Activated CD4-positive, alpha-beta memory T cell treated with anti-CD3 and anti-CD28 coated beads, Interleukin-2, amount 10 ng/mL, durations not matched to agents 7 days and 5 days (primary cell): ENCODE measurements at places on chromosomes 2 and 18. TPM values are rescaled to one million over a fixed set of nuclear protein-coding genes. Genes with fewer than 3 reads are reported as not detected.

The ASXL2 gene
- total RNA-seq: 43.7 TPM

- DNase-seq: no peak
- no peak overlapping the region for H3K27ac ChIP-seq
- no peaks in the 10 kb centered on the region for H3K36me3 ChIP-seq
- H3K4me3 ChIP-seq: no peak overlapping the region
Measured at GRCh38 chr18:62870643-62871042, 155.3 kb downstream of the PHLPP1 start.

The ITPRIPL1 gene
- 43.7 TPM for total RNA-seq

DNA sequence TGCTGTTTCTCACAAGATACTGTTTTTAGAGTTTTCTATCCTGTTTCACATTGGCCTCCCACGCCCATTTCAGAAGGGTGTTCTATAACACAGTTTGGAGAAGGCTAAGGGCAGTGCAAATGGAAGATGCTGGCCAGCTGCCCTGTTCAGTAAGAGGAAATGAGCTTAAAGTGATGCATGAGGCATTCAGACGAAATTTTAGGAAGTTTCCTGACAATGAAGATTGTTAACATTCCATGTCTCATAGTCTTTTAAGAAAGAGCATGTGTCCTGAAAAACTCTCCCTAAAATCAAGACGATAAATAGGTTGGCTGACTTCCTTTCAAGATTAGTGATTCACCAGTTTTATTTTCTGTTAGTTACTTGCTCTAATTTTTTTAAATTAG is 484.2 kb upstream of the NRP2 start:
- H3K4me3 ChIP-seq: no peak overlapping the region
- no peaks in the 10 kb centered on the region for H3K27me3 ChIP-seq
- no peak for DNase-seq

- peaks cover 78% of the 10 kb centered on the region for H3K4me1 ChIP-seq
- peak overlapping the region; percentile 14 for H3K4me3 ChIP-seq
- peaks cover 30% of the 10 kb centered on the region for H3K36me3 ChIP-seq
- no peaks in the 10 kb centered on the region for H3K27me3 ChIP-seq
- peak overlapping the region; percentile 90 for H3K27ac ChIP-seq
Measured at GRCh38 chr2:27959496-27959895, 69.0 kb downstream of the BABAM2 start.

GRCh38 chr2:137228566-137228965 is 463.2 kb downstream of the THSD7B start:
- no peak overlapping the region for H3K27ac ChIP-seq
- H3K36me3 ChIP-seq: no peaks in the 10 kb centered on the region
- H3K4me3 ChIP-seq: no peak overlapping the region

- no peaks in the 10 kb centered on the region for H3K36me3 ChIP-seq
- H3K27me3 ChIP-seq: no peaks in the 10 kb centered on the region
- no peak overlapping the region for H3K4me3 ChIP-seq
Measured at GRCh38 chr2:238139196-238140039, 950 bp downstream of the KLHL30 start.

The CFAP65 gene
- total RNA-seq: not detected

DNA sequence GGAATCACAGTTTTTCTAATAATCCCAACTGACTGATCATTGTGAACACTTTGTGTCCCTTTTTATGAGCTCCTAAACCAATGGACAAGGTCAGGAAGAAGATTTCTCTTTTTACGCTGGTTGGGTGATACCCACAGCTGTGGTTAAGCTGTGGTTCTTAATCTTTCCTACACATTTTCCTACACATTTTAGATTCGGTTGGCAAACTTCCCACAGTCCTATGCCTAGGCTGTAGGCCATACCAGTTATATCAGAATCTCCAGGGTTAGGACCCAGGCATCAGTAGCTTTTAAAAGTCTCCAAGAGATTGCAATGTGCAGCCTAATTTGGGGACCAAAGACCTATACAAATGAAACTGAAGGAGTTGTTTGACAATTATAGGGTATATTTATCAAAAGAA is 203.0 kb downstream of the SP3 start:
- H3K36me3 ChIP-seq: no peaks in the 10 kb centered on the region
- no peak overlapping the region for H3K4me3 ChIP-seq
- no peak overlapping the region for H3K27ac ChIP-seq
- peaks cover 16% of the 10 kb centered on the region for H3K27me3 ChIP-seq
- H3K4me1 ChIP-seq: no peaks in the 10 kb centered on the region

GRCh38 chr2:42298132-42298531 is 62.9 kb downstream of the COX7A2L start:
- H3K4me3 ChIP-seq: no peak overlapping the region
- no peaks in the 10 kb centered on the region for H3K27me3 ChIP-seq
- peak overlapping the region; percentile 82 for H3K27ac ChIP-seq
- DNase-seq: no peak
- peaks cover 81% of the 10 kb centered on the region for H3K36me3 ChIP-seq

DNA sequence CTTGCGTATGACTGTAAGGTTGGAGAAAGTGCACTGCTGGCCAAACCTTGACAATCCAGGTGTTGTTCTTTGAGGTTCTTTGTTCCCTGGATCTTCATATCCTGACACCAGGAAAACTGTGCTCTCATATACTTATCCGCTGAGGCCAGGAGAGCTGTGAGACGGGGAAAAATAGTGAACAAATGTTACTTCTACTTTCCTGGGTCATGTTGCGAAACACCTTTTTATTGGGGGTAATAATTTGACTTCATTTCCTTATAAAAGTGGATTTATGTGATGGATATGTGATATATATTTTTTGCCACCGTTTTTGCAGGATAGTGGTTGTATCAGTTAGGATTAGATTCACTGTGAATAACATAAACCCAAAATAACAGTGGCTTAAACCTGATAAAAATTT is 336.1 kb downstream of the OSR1 start:
- no peaks in the 10 kb centered on the region for H3K4me1 ChIP-seq
- DNase-seq: no peak
- H3K27ac ChIP-seq: no peak overlapping the region

The EML6 gene
- total RNA-seq: 0.95 TPM

The FOXD4L1 gene
- total RNA-seq: 0.23 TPM

DNA sequence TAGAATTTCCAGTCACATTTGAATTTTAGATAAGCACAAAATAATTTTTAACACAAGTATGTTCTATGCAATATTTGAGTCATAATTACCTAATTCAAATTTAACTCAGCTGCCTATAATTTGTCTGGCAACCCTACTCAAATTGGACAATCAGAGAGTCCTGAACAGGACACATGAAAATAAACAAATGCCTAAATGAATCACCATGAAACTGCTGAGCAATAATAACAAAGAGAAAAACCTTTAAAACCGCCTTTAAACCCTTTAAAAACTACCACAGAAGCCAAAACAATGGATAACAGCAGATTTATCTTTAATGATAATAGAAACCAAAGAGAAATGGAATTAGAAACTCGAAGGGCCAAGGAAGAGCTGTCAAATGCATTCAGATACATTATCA is 39.5 kb downstream of the ARL4C start:
- H3K27me3 ChIP-seq: no peaks in the 10 kb centered on the region
- H3K27ac ChIP-seq: no peak overlapping the region
- no peak for DNase-seq
- H3K4me3 ChIP-seq: no peak overlapping the region
- H3K4me1 ChIP-seq: peaks cover 73% of the 10 kb centered on the region
- H3K36me3 ChIP-seq: peaks cover 50% of the 10 kb centered on the region

- DNase-seq: no peak
- H3K4me3 ChIP-seq: no peak overlapping the region
- H3K27me3 ChIP-seq: peaks cover 7% of the 10 kb centered on the region
- peaks cover 2% of the 10 kb centered on the region for H3K4me1 ChIP-seq
- no peak overlapping the region for H3K27ac ChIP-seq
- H3K36me3 ChIP-seq: peaks cover 10% of the 10 kb centered on the region
Measured at GRCh38 chr18:12554796-12555388, 103.0 kb downstream of the SPIRE1 start.

The FAM117B gene
- 4.3 TPM for total RNA-seq

GRCh38 chr2:76763276-76763675 is 758.9 kb downstream of the LRRTM4 start:
- DNase-seq: no peak
- H3K36me3 ChIP-seq: no peaks in the 10 kb centered on the region
- H3K27me3 ChIP-seq: no peaks in the 10 kb centered on the region

DNA sequence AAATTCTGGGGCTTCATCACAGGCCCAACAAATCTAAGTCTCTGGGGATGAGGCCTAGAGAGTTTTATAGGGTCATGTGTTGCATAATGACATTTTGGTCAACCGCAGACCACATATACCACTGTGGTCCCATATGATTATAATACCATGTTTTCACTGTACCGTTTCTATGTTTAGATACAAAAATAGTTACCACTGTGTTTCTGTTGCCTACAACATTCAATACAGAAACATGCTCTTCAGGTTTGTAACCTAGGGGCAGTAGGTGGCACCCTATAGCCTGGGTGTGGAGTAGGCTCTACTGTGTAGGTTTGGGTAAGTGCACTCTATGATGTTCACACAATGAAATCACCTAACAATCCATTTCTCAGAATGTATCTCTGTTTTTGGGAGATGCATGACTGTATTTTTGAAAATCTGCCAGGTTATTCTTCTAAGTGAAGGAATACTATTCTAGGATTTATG is 485.2 kb downstream of the PTPRM start:
- no peak overlapping the region for H3K27ac ChIP-seq
- peaks cover 4% of the 10 kb centered on the region for H3K4me1 ChIP-seq
- H3K27me3 ChIP-seq: no peaks in the 10 kb centered on the region
- no peaks in the 10 kb centered on the region for H3K36me3 ChIP-seq

The EGR4 gene
- not detected for total RNA-seq

The TNFAIP6 gene
- total RNA-seq: not detected

The GPAT2 gene
- 6.9 TPM for total RNA-seq

DNA sequence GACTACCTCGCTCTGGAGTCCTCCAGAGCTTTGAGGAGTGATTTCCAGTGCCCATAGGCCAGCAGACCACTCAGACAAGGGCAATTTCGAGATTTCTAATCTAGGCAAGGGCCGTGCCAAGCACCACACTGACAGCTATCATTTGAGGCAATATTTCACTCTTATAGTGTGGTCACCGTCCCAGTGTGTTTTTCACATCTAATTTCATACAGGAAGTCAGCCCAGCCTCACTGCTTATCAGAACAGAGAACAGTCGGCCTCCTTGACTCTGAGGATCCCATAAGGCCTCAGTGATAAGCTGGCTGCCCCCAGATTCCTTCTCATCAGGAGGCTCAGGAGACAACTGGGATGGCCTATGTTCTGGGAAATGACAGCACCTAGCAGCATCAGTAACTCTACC is 581 bp downstream of the CAPN14 start:
- peaks cover 2% of the 10 kb centered on the region for H3K27me3 ChIP-seq
- H3K4me1 ChIP-seq: peaks cover 58% of the 10 kb centered on the region
- H3K4me3 ChIP-seq: no peak overlapping the region

The CXCR4 gene
- 202 TPM for total RNA-seq

DNA sequence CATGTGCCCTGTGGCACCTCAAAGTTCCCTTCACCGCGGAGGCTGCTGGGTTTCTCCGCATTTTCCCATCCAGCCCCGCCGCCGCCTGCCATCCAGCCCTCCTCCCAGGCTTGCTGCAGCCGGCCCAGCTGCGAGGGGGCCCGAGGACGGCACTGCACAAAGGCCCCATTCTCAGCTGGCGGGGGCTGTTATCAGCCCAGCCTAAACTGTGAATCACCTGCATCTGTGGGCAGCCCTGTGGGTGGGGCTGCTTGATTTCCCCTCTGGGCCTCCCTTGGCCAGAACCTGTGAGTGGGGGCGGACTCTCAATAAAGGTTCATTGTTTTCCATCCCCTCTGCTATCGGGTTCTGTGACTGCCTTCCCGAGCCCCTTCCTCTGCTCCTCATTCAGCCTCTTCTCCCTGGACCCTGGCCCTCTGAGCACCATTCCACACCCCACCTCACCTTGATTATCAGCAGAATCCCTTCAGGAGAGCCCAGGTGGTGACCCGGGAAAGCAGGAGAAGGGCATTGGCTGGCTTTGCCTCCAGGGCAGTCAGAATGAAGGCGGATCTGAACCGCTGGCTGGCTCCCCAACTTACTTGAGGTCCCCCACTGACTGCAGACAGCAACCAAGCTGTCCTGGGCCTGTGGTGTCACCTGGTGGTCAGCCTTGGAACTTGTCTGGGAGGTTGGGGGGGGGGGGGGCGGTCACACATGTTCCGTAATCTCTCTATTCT is 204.5 kb downstream of the ZFP36L2 start:
- no peaks in the 10 kb centered on the region for H3K4me1 ChIP-seq
- DNase-seq: no peak
- H3K27me3 ChIP-seq: no peaks in the 10 kb centered on the region
- no peak overlapping the region for H3K27ac ChIP-seq
- no peak overlapping the region for H3K4me3 ChIP-seq
- no peaks in the 10 kb centered on the region for H3K36me3 ChIP-seq

GRCh38 chr2:234996069-234996940 is 44.5 kb downstream of the SH3BP4 start:
- H3K4me3 ChIP-seq: no peak overlapping the region
- H3K27me3 ChIP-seq: peaks cover 7% of the 10 kb centered on the region
- H3K4me1 ChIP-seq: no peaks in the 10 kb centered on the region
- no peak for DNase-seq

GRCh38 chr18:3453540-3454364 is 3.8 kb downstream of the TGIF1 start:
- no peaks in the 10 kb centered on the region for H3K27me3 ChIP-seq
- H3K36me3 ChIP-seq: peaks cover 32% of the 10 kb centered on the region
- H3K4me1 ChIP-seq: peaks cover 57% of the 10 kb centered on the region
- H3K27ac ChIP-seq: peak overlapping the region; percentile 96
- peak overlapping the region; percentile 92 for H3K4me3 ChIP-seq
- DNase-seq: peak; percentile 29

DNA sequence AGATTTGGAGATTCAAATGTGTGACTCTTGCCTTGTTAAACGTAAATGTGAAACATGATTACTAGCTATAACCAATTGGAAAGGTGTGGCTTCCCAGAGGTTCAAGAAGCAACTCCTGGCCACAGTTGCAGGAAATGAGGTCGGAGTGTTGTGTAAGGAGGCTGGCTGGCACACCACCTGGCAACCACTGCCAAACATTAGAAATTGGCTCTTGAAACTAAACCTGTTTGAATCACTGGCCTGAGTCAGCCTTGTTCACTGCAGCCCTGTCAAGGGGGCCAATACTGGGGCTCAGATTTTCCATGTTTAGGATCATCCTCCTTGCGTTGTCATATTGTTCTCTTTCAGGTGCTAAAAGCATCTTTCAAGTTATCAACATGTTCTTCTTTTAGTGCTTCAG is 206.3 kb downstream of the ARL6IP6 start:
- H3K27me3 ChIP-seq: no peaks in the 10 kb centered on the region
- no peak overlapping the region for H3K4me3 ChIP-seq

GRCh38 chr2:30457296-30457695 is 10.2 kb downstream of the LCLAT1 start:
- H3K4me3 ChIP-seq: no peak overlapping the region
- H3K27me3 ChIP-seq: no peaks in the 10 kb centered on the region
- peaks cover 6% of the 10 kb centered on the region for H3K4me1 ChIP-seq
- H3K36me3 ChIP-seq: peaks cover 20% of the 10 kb centered on the region
- DNase-seq: no peak
